ENCODE measurements at places on chromosomes 1 and 21.

- no peak overlapping the region for H3K27ac ChIP-seq
- no peaks in the 10 kb centered on the region for H3K4me1 ChIP-seq
- no peak for DNase-seq
- H3K36me3 ChIP-seq = no peaks in the 10 kb centered on the region
- H3K4me3 ChIP-seq = no peak overlapping the region
- H3K27me3 ChIP-seq = no peaks in the 10 kb centered on the region
Measured at GRCh38 chr1:55413286-55413685, 198.1 kb upstream of the USP24 start.

DNA sequence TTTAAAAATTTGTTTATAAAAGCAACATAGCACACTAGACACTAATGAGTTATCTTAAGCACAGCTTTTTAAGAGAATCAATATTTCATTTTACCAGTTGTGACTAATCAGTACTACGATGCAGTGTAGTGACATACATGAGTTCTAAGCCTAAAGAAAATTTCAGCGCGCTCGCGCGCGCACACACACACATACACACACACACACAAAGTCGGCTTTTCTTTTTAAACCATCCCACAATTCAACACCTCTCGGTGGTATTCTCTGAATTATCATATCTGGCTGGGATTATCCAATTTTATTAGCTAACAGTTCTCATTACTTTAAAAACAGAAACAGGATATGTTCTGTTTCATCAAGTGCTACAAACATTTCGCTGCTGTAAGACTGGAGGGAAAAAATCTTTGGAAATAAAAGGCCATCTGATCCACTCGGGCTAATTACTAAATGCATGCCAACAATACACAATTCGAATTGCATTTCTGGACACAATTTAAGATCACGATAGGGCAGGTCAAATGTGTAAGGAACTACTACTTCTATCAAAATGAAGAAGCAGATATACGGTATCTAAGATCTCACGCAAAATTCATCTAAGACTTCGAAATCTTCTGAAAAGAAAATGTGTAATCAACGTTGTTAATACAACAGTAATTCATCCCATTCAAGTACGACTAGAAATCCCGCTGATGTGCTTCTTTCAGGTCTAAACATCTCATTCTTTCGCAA, 1.2 kb downstream of the TUT4 start:
- H3K4me1 ChIP-seq = peaks cover 4% of the 10 kb centered on the region
- H3K27me3 ChIP-seq = no peaks in the 10 kb centered on the region
- no peaks in the 10 kb centered on the region for H3K36me3 ChIP-seq
- H3K4me3 ChIP-seq = peak overlapping the region; percentile 91

DNA sequence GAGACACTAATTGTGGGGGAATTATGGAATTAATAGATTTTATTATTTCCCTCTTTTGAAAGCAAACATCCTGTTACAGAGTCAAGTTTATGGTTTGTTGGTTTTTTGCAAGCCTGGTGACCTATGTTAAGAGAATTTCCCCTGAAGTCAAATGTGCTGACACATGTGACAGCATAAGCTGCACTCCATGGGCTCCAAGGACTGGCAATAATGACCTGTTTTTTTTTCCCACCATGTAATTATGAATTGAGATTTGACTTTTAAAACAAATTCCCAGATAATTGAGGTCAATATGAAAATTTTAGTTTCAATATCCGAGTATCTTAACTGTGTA, 242.5 kb upstream of the SGIP1 start:
- H3K36me3 ChIP-seq = no peaks in the 10 kb centered on the region
- H3K27ac ChIP-seq = no peak overlapping the region

GRCh38 chr1:212591922-212592321, 16.6 kb upstream of the ATF3 start:
- H3K36me3 ChIP-seq = no peaks in the 10 kb centered on the region
- no peak for DNase-seq
- H3K27ac ChIP-seq = no peak overlapping the region
- peaks cover 4% of the 10 kb centered on the region for H3K27me3 ChIP-seq
- H3K4me3 ChIP-seq = no peak overlapping the region

DNA sequence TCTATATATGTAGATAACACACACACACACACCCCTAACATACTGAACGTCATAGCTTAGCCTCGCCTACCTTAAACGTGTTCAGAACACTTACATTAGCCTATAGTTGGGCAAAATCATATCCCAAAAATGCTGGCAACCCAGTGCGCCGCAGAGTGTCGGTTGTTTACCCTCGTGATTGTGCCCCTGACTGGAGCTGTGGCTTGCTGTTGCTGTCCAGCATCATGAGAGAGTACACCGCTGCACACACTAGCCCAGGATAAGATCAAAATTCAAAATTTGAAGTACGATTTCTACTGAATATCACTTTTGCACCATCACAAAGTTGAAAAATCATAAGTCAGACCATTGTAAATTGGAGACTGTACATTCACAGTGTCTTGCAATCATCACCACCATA, 73.1 kb upstream of the COG2 start:
- H3K4me1 ChIP-seq = no peaks in the 10 kb centered on the region
- H3K27ac ChIP-seq = no peak overlapping the region
- H3K36me3 ChIP-seq = no peaks in the 10 kb centered on the region
- H3K4me3 ChIP-seq = no peak overlapping the region
- no peaks in the 10 kb centered on the region for H3K27me3 ChIP-seq

GRCh38 chr1:192067360-192067759, 90.9 kb upstream of the RGS18 start:
- no peaks in the 10 kb centered on the region for H3K36me3 ChIP-seq
- no peak overlapping the region for H3K27ac ChIP-seq
- peaks cover 2% of the 10 kb centered on the region for H3K4me1 ChIP-seq
- no peak overlapping the region for H3K4me3 ChIP-seq

DNA sequence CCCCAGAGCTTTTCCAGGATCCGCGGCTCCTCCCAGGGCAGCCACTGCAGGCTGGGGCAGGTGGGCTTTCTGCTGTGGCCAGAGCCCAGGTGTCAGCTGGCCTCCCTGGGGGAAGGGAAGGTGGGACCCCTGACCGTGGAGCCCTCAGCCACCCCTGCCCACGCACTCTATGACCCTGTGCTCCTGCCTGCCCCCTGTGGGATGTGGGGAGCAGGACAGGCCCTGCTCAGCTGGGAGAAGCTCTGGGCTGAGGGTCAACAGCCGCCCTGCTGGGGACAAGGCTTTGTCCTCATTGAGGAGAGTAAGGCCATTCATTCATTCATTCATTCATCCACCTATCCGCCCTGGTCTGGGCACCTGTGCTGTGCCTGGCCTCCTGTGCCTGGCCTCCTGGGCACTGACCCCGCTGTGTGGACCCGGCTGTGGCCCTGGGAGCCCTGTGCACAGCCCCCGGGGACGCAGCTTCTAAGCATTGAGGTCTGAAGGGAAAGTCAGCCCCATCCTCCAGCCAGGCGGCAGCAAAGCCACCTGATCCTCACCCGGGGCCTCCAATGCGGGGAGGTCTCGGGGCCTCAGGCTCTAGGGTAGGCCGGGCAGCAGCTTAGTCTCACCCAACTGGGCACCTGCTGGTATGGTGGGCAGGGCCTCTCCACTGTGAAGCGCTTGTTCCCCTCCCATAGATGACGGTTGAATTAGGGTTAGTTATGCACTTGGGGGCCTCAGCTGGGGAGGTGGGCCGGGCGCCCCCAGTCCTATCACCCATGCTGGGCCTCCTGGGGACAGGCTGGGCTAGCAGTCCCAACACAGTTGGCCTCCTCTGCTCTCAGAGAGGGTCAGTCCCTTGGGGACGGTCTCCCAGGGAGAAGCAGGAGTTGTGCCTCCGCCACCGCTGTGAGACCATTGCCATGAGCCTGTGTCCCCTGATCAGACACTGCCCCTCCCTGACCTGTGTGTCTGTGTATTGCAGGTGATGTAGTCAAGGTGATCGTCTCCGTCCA, 6.0 kb downstream of the TNFRSF14 start:
- no peaks in the 10 kb centered on the region for H3K36me3 ChIP-seq
- DNase-seq = no peak
- H3K4me1 ChIP-seq = no peaks in the 10 kb centered on the region
- no peak overlapping the region for H3K4me3 ChIP-seq
- H3K27me3 ChIP-seq = peaks cover 18% of the 10 kb centered on the region
- no peak overlapping the region for H3K27ac ChIP-seq

GRCh38 chr21:24658026-24658425, 949.3 kb downstream of the MRPL39 start:
- no peak for DNase-seq
- H3K36me3 ChIP-seq = no peaks in the 10 kb centered on the region
- no peaks in the 10 kb centered on the region for H3K4me1 ChIP-seq
- H3K27me3 ChIP-seq = no peaks in the 10 kb centered on the region

- no peak overlapping the region for H3K27ac ChIP-seq
- no peaks in the 10 kb centered on the region for H3K4me1 ChIP-seq
- peaks cover 5% of the 10 kb centered on the region for H3K27me3 ChIP-seq
- H3K36me3 ChIP-seq = no peaks in the 10 kb centered on the region
- DNase-seq = no peak
Measured at GRCh38 chr1:206829282-206829681, 36.1 kb upstream of the IL20 start.

DNA sequence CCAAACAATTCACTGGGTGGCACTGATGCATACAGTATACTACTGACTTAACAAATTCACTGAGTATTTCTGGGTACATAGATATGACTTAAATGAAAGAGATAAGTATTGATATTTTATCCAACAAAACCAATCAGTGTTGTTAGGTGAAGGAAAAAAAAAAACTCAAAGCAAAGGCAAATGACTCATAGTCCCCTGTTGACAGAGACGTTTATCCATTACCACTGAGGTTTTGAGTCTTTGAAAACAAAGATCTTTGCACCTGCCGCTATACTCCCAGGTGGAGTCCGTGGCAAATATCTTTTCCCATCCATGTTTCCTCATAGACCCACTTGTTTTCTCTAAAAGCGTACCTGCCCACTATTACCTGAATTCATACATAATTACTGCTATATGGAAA, 18.4 kb downstream of the DYNLT5 start:
- no peak overlapping the region for H3K27ac ChIP-seq
- DNase-seq = no peak
- peaks cover 4% of the 10 kb centered on the region for H3K27me3 ChIP-seq
- H3K36me3 ChIP-seq = no peaks in the 10 kb centered on the region
- H3K4me3 ChIP-seq = no peak overlapping the region

GRCh38 chr1:14970799-14971141, 182.8 kb upstream of the TMEM51 start:
- peaks cover 5% of the 10 kb centered on the region for H3K36me3 ChIP-seq
- no peak for DNase-seq
- no peak overlapping the region for H3K4me3 ChIP-seq

DNA sequence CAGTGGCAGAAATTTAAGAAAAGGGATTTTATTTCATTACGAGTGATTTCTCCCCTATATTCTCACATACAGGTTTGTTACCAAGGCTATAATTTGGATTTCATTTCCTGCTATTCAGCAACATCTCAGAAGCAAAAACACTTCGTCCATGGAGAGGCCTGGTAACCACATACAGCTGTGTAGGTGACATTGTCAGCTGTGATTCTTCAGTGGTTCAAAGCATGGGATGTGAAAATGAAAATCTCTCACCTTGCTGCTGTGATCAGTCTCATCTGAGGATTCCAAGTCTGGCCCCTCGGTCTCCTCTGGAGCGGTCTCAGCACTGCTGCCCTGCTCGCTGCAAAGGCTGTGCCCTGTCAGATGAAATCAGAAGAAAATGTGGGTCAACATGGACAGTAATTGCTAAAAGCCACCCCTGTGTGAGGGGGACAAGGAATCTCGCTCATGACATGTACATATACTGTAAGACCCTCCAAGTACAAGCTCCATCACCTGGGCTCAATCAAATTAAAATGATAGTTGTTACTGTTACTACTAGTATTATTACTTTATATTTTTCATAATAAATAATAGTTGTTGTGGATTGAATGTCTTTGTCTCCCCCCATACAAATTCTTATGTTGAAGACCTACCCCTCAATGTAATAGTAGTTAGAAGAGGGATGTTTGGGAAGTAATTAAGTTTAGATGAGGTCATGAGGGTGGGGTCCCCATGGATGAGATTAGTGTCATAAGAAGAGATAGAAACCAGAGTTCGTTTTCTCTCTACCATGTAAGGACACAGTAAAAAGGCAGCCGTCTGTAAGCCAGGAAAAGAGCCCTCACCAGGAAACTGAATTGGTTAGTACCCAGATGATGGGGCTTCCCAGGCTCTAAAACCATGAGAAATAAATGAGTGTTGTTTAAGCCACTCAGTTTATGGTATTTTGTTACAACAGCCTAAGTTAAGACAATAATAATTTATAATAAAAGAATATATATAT, 126.7 kb upstream of the KRTAP19-8 start:
- no peak overlapping the region for H3K27ac ChIP-seq
- no peaks in the 10 kb centered on the region for H3K27me3 ChIP-seq
- no peaks in the 10 kb centered on the region for H3K36me3 ChIP-seq
- peaks cover 2% of the 10 kb centered on the region for H3K4me1 ChIP-seq

GRCh38 chr1:179976970-179977651, 22.5 kb downstream of the CEP350 start:
- no peak for DNase-seq
- no peaks in the 10 kb centered on the region for H3K36me3 ChIP-seq
- H3K4me1 ChIP-seq = peaks cover 5% of the 10 kb centered on the region
- H3K27ac ChIP-seq = no peak overlapping the region
- no peaks in the 10 kb centered on the region for H3K27me3 ChIP-seq
- no peak overlapping the region for H3K4me3 ChIP-seq

DNA sequence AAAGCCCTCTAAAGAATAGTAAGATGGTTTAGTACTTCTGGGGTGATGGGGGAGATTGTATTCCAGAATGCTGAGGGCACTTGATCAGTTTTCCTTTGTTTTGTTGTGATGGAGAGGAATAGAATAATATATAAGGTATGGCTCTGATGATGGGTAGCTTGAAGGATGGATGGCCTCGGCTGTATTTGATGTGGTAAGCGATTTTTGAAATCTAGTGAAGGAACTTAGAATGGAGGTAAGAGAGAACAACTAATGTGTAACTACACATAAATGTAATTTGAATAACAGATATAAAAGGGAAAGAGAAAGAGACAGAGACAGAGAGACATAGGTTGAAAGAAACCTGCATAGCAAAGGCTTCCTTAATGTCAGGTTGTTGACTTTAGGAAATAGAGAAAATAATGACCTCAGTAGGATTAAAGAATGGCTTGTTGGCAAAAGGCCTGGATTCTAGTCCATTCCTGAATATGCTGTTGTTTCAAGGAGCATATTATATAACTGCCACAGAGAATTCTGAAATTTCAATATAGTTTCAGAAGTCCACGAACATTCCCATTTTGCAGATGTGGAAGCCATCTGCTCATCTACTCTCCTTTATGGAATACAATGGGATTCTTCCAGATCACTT, 58.7 kb downstream of the NIBAN1 start:
- no peaks in the 10 kb centered on the region for H3K27me3 ChIP-seq
- no peaks in the 10 kb centered on the region for H3K36me3 ChIP-seq
- DNase-seq = peak; percentile 49

DNA sequence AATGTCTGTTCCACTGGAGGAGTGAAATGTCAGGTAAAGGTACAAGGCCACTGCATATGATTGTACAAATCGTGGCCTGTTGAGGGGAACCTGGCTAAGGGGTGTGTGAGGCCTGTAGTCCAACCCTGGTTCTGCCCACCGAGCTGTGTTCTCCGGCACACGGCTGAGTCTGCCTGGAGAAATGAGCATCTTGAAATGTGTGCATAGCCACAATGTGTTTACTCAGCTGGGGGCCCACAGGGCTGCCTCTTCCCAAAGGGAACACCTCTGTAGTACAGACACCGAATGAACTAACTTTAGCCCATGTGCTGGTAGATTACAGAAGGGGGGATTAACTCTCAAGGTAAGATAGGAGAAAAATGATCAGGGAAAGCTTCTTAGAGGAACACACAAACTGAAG, 30.2 kb downstream of the AK4 start:
- H3K27me3 ChIP-seq = peaks cover 4% of the 10 kb centered on the region
- DNase-seq = no peak
- H3K27ac ChIP-seq = no peak overlapping the region
- no peak overlapping the region for H3K4me3 ChIP-seq

GRCh38 chr1:3312310-3312897, 142.1 kb upstream of the ARHGEF16 start:
- H3K4me1 ChIP-seq = peaks cover 17% of the 10 kb centered on the region
- H3K27me3 ChIP-seq = no peaks in the 10 kb centered on the region
- peak overlapping the region; percentile 84 for H3K27ac ChIP-seq
- H3K4me3 ChIP-seq = no peak overlapping the region
